ENCODE measurements at places on chromosomes 6 and 20.

DNA sequence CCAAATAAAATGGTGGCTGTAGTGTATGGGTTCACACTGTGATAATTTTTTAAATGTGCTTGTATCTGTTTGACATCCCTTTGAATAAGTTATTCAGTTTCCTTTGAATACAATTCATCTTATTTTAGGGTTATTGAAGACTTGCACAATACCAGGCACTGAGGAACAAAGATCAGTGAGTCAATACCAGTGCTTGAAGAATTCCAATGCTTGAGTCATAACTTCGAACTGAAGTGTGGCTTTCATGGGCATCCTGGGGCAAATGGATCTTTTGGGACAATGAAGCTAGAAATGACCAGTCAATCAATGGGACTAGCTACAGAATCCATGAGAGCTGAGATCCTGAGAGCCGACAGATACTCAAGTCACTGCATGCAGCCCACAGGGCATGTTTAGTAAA is 349.9 kb upstream of the FLRT3 start:
- DNase-seq = no peak

- peak; percentile 77 for DNase-seq
Observed at GRCh38 chr20:24781418-24781980, 167.6 kb upstream of the CST7 start.

GRCh38 chr6:83853178-83854000 is at the start of gene RIPPLY2:
Gene RIPPLY2 (plus strand): TSS chr6:83853360. CDS start chr6:83853417, 57 bp downstream.
- peak; percentile 44 for DNase-seq

DNA sequence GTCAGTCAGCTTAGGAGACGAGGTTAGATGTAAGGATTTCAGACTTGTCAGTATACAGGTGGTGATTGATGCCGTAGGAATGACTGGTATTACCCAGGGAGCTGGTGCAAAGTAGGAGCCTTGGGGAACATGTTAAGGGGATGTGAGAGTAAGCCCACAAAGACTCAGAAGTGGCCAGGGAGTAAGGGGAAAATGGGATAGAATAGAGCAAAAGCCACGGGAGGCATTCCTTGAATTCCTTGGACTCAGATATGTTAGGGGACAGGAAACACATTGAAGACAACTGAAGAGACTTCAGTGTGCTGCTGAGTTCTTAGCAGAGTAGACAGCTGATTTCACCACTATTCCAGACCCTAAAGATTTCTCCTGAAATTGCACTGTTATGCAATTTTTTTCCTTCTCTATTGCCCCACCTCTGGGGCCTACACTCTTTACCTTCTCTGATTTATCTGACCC is 1.2 kb upstream of the ACAT2 start:
- DNase-seq = peak; percentile 37

GRCh38 chr6:3902871-3903648 is 53.9 kb downstream of the FAM50B start:
- no peak for DNase-seq

- DNase-seq = no peak
Observed at GRCh38 chr6:37479266-37479854, 20.3 kb downstream of the CCDC167 start.

DNA sequence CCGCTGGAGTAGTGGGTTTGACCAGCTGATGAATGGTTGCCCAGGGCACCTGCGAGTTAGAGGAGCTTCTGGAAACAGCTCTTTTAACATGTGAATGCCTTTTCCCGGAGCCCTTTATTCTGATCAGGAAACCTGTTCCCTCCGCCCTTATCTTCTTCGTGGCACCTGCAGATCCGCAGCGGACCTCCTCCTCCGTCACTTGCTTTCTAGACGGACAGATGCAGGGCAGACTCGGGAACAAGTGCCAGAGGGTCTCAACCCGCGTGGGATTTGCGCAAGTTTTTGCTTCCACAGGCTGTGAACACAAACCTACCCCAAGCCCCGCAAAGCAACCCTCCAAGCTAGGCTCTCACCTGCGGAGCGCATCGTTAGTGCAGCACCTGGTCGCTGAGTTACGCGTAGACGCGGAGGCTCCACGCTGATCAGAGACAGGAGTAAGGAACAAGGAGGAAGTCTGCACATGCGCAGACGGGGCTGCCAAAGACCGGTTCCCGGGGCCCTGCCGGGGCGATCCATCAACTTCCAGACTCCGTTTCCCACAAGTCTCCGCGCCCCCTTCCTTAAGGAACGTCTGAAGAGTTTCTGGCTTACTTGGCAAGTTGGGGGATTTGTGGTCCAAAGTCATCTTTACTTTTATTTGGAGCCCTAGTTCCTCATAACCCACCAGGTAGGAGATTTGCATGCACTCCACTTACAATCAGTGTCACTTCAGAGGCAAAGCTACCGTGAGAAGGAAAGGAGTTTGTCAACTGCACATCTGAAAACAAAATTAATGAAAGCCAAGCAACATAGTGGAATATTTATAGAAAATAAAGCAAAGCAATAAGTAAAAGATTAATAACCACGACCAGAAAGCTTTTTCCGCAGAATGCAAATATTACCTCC is 52.7 kb upstream of the ELMO2 start:
- DNase-seq = peak; percentile 26

- no peak for DNase-seq
Observed at GRCh38 chr6:100761841-100762240, 119.3 kb downstream of the ASCC3 start.

DNA sequence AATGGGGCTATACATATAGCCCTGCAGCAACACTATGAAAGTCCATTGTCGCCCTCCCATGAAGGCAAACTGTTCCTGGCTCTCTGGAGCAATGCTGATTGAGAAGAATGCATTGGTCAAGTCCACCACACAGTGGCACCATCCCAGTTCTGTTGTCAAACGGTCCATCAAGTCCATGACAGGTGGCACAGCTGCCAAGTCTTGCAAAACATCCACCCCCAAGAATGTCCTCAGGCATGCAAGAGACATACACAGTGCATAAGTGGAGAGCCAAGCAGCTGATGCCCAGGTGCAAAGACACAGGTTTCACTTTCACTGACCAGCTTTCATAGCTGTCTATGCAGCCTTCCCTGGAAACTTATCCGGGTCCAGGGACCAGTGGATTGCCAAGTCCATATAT is 17.5 kb downstream of the ZNF391 start:
- DNase-seq = no peak

- DNase-seq = no peak
Observed at GRCh38 chr6:16104624-16105433, 24.1 kb upstream of the MYLIP start.

DNA sequence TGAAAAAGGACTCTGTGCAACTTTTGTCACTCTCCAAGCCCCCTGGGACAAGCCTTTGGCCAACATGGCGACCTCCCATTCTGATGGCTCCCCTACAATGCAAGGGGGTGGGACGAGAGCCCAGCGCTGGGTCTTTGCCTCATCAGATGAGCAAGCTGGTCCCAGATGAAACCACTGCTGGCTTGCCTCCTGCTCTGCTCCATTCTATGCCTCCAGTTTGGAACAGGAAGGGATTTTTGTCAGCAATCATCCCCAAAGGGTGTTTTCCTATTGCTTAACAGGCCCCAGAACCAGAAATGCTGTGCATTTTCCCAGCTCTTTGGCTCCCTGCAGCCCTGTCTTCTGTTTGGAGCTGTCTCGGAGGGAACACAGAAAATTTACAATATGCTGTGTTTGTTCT is 412.7 kb downstream of the MAFB start:
- peak; percentile 35 for DNase-seq

- DNase-seq = no peak
Observed at GRCh38 chr20:36071848-36072247, 82.7 kb upstream of the EPB41L1 start.

DNA sequence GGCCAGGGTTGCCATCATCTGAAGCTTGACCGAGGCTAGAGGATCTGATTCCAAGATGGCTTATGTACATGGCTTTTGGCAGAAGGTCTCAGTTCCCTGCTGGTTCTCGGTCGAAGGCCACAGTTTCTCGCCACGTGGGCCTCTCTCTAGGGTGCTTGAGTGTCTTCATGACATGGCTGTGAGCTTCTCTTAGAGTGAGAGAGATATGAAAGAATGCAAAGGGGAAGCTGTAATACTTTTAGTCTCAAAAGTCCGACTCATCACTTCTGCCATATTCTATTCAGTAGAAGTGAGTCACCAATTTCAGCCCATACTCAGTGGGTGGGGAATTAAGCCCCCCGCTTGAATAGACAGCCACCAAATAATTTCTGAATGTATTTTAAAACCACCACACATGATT is 94.2 kb downstream of the UTRN start:
- peak; percentile 12 for DNase-seq

- peak; percentile 91 for DNase-seq
Observed at GRCh38 chr6:6730831-6731230, 142.3 kb downstream of the LY86 start.

GRCh38 chr6:42963855-42964605 is 3.5 kb downstream of the GNMT start:
- DNase-seq = peak; percentile 55

- no peak for DNase-seq
Observed at GRCh38 chr6:111951497-111952085, 78.3 kb upstream of the FYN start.

GRCh38 chr20:44186201-44186600 is 787 bp downstream of the JPH2 start:
- no peak for DNase-seq

DNA sequence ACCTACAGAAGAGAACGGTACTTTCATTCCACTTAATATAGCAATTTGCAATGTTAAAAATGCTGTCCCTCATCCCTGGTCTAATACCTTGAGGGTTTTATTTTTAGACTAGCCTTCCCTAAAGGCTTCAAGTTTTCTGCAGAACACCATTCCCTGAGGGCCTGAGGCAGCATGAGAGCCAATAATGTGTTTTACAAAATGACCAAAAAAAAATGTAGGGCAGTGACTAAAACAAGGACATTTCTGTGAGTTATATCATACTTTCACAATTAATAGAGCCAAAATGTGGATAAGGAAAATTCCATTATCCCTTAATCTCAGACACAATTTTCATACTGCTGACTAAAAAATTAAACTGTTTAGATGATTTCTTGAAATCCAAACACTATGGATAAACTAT is 22.7 kb downstream of the GPR63 start:
- DNase-seq = no peak

DNA sequence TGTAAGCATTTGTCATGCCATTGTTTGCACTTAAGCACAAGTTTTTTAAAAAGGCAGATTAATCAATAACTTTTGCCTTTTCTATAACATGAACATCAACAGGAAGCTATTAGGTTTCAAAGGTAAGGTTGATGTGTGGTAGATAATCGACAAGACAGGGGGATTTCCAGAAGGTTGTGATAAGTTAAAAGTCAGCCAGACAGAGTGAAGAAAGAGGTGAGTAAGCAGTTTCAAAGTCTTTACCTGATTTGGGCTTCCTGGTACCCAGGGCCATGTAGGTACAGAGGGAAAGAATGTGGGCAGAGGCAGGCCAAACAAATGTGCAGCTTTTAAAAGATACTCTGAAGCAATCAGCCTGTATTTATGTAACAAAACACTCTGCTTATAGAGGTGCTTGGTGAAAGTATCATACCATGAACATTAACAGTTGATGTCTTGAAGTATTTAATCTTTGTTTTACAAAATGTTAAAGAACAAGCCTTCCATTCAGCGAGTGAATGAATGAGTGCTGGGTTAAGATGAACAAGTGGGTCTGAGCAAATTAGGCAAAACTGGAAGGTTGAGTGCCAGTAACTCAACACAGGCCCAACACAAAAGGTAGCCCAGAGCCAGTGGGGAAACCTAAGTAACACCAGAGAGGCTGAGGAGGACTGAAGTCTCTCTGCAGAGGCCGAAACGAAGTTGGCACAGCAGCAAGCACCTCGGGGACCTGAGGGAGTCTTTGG is 60.2 kb downstream of the LRRC1 start:
- DNase-seq = no peak

DNA sequence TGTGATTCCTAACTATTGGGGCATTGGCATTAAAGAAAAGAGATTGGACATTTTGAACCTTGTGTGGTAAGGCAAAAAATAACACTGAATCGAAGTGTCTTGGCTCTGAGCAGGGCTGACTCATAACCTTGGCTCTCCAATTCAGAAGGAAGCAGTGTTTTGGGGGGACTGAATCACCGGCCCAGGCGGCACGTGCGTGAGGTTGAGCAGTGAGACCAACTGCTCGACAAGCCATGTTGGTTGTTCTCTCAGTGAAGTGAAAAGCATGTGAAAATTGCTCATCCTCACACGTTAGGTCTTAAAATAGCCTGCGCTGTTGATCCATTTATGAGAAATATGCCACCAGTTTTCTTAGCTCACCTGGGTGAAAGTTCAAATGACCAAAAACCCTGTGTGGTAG is 137.8 kb upstream of the SPACA1 start:
- peak; percentile 73 for DNase-seq

- peak; percentile 97 for DNase-seq
Observed at GRCh38 chr6:159789377-159790148, at the start of gene TCP1. Gene TCP1 (minus strand): TSS chr6:159789602. CDS start chr6:159789468, 134 bp downstream.

DNA sequence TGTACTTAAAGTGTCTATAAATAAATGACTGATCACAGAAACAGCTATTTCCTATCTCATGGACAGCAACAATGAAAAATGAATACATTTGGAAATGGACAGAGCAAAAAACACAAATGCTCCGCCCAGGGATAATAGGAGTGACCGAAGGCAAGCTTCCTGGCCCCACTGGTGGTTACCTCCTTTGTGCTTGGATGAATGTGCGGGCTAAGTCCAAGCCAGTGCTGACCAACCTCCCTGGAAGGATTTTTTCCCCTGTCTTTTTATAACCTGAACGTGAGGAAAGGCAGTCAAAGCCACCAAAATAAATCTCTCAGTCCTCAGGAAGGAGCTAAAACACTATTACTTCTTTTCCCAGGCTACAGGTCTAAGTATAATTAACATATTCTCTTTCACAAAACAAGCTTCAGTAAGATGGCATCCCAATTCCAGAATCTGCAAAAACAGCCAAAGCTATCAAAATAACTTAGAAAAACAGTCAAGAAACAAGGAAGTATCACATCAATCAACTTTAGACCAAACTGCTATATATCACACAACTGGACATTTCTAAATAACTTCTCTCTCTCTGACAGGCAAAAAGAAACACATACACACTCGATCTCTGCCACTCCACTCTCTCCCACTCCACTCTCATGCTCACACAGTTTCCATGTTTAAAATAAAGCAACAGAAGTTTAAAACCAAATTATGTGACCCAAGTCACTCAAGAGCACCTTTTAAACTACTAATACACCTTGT is 10.0 kb downstream of the KIF16B start:
- no peak for DNase-seq

DNA sequence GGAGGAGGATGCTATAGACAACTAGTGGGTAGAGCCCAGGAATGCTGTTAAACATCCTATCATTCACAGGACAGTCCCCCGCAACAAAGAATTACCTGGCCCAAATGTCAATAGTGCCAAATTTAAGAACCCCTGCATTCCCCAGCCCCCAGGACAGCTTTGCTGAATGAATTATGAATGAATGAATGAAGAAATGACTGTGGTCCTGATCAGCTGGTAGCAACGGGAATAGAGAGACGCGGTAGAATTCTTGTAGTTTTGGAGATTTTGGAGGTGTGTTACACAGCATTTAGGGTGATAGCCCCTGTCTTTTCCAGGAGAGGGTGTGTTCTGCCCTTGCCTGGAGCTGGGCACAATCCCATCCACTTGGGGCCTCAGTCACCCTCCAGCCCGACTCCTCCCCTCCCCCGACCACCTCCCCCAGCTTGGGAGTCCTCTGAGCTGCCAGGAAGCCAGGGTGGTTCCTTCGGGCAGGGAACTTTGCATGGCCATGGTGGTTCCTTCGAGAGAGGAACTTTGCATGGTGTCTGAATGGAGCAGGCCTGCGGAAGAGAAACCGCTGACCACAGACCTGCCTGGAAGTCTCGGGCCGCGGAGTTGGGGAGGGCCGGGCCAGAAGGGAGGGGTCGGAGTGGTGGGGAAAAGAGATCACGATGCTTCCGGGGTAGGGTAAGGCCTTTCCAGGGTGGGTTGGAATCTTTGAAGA is 1.0 kb upstream of the HCK start:
- no peak for DNase-seq

Data from AG20443 (cell line).